ENCODE measurements at places on chromosomes 1 and 21.

GRCh38 chr21:32163386-32163785 is 115.5 kb downstream of the MIS18A start:
- no peak for DNase-seq

DNA sequence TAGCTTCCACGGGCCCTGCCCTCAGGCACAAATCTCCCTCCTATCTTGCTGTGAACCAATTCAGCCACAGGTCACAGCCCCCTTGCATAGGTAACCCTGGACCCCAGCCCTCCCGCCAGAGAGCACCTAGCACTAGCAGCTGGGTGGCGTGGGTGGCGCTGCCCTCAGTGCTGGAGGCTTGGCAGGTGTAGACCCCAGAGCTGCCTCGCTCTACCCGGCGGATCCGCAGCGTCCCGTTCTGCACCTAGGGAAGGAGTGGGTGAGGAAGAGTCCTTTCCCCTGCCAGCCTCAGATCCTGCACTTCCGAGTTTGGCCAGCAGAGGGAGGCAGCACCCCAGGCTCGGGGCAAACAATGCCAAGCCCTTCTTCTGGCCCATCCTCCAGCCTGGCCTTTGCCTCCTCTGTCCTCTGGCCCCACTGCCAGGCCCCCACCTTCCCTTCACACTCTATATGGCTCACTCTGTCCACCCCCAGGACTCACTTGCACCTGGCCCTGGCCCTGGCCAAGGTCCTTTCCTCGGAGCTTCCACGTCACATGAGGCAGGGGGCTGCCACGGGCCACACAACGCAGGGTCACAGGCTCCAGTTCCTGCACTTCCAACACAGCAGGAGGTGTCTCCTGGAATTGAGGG is 9.0 kb downstream of the IGSF9 start:
- DNase-seq, result no peak

GRCh38 chr1:39754026-39754570 is 15.4 kb downstream of the PPIE start:
- no peak for DNase-seq

- no peak for DNase-seq
Measured at GRCh38 chr1:47351305-47351704, 17.7 kb downstream of the CMPK1 start.

DNA sequence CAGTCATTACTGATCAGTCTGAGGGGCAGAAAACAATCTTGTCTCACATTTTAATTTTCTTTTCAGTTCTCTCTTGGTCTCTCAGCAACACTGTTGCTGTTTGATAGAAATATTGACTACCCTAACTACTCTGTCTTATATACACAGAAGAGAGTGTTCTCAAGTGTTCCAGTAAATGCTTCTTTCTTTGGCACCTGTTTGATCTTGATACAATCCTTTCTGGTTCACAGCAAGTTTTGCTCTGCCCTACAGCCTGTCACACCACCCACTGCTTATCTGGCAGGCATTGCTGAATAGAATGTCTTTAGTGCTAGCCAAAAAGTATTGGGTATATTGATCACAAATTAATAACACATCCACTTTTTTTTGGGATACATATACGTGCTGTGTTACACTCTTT is 75.7 kb upstream of the WLS start:
- DNase-seq, result no peak

DNA sequence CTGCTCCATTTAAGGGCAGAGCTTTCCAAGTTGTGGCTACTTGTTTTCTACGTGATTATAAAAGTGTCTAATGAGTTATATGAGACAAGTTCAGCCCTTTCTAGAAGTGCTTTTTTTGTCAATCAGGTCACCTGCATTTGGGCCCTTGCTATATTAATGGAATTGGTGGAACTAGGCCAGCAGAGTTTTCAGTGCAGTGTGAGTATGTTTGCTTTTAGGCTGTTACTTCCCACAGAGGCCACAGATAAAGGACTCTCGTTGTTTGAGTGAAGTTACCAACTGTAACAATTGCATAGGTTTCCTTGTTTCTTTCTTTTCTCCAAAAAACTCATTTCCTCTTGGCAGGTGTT is 10.9 kb downstream of the SMAP2 start:
- DNase-seq, result no peak

DNA sequence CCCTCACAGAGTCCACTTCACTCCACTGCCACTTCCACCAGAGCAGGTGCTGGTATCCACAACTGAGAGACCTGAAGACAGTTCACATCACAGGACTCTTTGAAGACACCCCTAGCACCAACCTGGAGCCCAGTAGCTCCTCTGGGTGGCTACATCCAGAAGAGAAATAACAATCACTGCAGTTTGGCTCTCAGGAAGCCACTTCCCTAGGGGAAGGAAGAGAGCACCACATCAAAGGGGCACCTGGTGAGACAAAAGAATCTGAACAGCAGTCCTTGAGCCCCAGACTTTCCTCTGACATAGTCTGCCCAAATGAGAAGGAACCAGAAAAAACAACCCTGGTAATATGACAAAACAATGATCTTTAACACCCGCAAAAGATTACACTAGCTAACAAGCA is 113.2 kb downstream of the TENT5C start:
- DNase-seq, result no peak

- no peak for DNase-seq
Measured at GRCh38 chr1:6987940-6988339, 202.7 kb downstream of the CAMTA1 start.

DNA sequence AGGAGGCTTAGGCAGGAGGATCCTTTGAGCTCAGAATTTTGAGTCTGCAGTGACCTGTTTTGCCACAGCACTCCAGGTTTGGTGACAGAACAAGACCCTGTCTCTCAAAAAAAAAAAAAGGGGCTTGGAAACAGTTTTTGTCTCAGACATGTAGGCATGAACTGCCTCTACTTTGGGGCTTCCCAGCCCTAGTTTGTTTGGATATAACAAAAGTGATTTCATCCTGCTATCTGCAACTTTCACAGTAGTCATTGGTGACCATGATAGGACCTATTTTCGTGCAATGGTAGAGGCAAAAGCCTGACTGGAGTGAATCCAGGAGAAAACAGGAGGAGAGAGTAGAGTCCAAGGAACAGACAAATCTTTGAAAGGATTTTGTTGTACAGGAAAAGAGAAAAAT is 20.3 kb upstream of the EVI5 start:
- DNase-seq, result no peak

DNA sequence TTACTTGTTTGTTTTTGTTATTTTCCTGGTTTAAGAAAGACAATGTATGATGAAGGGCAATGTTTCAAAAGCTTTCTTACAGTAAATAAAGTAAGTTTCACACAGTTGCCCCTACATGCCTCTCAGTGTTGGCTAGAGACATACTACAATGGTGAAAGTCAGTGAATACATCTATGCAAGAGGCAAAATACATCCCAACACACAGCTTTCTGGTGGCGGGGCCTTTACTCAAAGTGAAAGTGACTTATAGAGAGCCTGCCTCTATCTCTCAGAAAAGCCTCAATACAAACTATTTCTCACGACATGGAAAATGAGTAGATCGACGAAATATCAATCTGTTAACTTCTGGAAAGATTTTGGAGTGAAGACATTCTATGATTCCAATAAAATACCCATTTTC is 122.3 kb downstream of the SLC30A10 start:
- no peak for DNase-seq

DNA sequence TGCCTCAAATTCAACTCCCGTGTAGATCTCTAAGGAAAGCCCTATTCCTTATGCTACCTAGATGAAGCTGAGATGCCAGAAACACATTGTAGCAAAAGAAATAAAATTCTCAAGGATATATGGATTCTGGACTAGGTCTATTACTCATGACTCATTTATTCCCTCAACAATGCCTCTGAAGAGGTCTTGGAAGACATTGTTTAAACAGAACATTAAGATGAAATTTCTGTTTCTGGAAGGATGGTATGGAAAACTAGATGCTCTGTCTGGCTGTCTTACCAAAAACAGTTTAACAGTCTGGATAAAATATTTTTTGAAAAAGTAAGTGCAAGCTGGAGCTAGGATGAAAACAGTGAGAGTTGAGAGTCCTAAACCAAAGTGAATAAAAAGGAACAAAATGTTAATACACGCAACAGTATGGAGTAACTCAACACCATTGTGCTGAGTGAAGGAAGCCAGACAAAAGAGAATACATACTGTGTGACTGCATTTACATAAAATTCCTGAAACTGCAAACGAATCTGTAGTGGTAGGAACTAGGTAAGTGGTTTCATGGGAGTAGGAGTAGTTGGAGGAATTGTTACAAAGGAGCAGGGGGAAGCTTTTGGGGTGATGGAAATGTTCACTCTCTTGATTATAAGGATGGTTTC is 59.3 kb upstream of the GNG12 start:
- DNase-seq, result no peak

DNA sequence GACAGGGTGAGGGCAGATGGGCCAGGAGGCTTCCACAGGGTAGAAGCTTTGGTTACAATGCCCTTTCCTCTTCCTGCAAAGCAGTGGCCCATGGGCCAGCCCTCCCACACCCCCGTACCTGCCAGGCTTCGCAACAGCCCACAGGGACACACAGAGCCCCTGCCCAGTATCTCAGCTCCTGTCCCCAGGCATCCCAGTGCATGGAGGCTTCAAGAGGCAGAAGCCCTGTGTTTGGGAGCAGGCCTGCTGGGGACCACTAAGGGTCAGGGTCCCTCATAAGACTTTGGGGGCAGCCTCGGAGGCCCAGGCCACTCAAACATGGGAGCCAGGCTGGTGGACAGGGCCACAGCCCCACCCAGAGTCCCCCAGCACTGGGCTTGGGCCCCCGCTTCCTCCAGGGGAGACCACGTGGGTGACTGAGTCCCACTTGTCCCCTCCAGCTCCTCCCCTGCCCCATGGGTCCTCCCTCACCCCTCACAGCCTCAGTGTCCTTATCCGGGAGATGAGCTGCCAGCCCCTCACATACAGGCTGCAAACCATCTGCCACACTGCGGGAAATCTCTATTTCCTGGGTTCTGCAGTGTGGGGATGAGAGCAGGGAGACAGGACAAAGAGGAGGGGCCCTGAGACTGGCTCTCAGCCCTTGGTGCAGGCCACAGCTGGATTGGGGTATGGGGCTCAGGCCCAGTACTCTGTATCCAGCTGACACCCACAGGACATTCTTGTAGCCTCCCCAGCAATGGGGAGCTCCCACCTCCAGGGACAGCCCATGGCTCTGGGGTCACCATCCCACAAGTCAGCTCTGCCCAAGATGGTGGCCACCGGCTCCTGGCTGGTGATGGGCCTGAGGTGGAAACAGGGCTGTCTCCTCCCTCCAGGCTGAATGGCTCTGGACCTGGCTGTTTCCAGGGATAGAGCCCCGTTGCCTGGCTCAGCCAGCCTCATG is 50.7 kb downstream of the WNT9A start:
- no peak for DNase-seq

GRCh38 chr1:35546614-35547013 is 10.6 kb downstream of the KIAA0319L start:
- DNase-seq, result no peak

DNA sequence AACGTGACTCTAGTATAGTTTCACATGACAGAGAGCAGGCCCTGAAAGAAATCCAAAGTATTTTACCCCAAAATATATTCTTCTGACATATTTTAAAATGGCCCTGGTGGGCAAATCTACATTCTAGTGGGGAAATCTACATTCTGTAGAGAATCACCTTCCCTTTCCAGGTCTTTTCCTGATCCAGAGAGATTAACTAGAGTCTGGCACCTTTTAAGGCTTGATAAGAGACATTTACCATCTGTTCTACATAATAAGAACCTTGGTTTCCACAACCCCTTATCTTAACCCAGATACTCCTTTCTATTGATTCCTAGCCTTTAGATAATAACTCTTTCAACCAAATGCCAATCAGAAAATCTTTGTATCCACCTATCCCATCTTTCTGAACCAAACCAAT is 17.0 kb upstream of the L1TD1 start:
- DNase-seq, result no peak

DNA sequence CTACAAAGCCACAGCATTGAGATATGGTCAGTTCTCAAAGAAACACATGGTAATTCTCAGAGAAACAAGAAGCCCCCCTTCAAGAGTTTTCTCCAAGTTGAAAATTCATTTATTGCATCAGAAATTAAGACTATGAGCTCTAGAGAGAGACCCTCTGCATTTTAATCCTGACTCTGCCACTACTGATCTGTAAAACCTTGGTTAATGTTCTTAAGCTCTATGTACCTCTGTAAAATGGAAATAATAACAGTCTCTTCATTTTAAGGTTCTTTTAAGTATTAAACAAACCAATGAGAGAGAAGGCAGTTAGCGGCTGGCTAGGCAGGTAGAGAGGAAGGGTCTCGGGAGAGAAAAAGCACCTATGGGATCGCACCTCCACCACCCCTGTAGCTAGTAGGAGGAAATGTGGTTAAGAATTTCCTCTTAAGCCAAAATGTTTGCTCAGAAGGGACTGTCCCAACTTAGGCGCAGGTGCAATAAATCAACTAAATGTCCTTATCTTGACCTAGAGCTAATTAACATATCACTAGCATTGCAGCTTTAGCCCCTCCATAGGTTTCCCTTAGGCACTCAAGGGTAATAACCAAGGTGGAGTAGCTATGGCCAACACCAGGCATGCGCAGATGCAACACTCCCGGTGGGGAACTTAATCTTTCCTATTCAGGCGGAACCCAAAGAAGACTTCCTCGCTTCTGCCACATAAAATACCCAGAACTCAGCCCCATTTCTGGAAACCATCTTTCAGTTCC is 1685.4 kb downstream of the MRPL39 start:
- no peak for DNase-seq

DNA sequence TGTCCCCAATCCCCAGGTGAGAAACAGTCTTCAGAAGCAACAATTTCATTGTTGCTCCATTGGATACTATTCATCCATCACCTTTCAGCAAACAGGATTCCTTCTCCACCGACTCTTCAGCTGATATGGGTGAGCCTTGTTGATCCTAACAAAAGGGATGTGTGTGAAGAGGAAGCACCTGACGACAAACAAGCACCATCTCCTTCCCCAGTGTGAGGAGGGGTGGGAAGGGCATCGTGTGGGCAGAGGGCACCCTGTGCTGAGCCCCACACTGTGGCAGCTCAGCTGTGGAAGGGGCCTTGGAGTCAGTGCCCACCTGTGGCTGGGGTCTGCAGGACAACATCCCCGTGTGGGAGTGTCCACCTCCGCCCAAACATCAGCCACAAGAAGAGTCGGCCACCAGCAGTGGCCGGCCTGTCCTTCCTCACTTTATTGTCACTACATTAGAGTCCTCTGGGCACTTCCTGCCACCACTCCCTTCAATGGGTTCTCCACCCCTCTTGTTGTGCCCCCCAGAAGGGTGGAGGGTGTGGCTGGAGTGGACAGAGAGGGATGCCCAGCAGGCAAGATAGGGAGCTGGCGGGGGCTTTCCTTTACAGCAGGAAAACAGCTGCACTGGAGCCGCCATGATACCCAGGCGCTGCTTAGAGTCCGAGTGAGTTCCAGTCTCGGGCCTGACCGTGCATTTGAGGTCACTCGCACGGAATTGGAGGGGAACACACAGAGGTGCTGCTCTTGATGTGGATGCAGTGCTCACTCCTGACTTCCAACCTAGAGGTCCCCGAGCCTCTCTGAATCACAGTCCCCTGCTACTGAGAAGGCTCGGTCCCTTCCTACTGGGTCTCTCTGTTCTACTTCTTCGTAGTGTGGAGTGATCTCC is 40.9 kb downstream of the VPS26C start:
- DNase-seq, result no peak

- DNase-seq, result no peak
Measured at GRCh38 chr1:157994704-157995582, 1.5 kb downstream of the KIRREL1 start.
